ENCODE measurements at places on chromosomes 3 and 15.

DNA sequence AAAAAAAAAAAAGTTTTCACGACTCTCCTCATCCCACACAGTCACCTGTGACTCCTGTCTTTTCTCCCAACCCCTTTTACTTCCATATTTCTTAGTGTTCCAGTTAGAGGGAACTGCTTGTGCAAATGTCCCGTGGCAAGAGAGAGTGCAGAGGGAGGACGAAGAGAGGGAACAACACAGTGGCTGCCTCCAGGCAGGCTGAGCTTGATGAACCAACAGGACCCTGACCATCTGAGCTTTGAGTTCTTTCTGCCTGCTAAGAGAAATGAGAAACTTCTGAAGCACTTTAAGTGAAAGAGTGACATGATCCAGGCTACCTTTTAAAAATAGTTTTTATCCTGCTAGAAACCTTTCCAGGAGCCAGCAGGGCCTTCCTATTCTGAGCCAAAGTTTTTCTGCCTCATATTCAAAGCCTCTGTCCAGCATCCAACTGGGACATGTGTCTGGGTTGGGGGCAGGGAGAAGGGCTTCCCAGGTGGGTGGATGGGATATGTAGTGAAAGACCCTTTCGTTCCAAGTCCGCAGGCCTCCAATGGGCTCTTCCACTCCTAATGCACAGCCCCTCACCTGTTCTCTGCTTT is 239.9 kb downstream of the OPA1 start:
- DNase-seq, result no peak

GRCh38 chr3:193868590-193868989 is 267.4 kb upstream of the HES1 start:
- no peak for DNase-seq

DNA sequence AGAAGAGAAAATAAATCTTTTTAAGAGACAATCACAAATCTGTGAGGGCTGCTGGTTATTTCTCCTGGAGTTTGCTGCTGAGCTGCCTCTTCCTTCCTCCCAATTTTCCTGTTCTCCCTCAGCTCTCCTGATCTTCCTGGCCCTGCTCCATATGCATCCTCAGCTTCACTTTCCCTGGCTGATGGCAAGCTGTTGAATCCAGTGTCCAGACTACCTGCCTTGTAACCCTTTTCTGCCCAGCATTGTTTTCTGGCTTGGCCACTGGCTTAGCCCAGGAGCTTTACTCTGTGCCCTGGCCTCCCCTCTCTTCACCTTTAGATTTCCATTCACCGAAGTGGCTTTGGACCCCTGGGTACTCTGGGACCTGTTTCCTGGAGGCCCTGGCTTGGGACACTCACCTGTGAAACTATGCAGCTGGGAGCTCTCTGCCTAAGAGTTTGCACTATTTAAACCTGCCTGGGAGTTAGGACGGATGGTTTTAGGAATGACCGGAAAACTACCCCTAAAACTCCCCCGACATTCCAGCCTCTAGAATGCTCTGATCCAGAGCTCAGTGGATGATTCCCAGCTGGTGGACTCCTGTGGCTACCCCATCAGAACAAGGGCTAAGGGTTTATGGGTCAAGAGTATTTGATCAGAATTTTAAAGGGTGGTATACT is 90.0 kb downstream of the RBPMS2 start:
- DNase-seq, result no peak

- no peak for DNase-seq
Measured at GRCh38 chr15:90408657-90409056, 20.6 kb downstream of the IQGAP1 start.

DNA sequence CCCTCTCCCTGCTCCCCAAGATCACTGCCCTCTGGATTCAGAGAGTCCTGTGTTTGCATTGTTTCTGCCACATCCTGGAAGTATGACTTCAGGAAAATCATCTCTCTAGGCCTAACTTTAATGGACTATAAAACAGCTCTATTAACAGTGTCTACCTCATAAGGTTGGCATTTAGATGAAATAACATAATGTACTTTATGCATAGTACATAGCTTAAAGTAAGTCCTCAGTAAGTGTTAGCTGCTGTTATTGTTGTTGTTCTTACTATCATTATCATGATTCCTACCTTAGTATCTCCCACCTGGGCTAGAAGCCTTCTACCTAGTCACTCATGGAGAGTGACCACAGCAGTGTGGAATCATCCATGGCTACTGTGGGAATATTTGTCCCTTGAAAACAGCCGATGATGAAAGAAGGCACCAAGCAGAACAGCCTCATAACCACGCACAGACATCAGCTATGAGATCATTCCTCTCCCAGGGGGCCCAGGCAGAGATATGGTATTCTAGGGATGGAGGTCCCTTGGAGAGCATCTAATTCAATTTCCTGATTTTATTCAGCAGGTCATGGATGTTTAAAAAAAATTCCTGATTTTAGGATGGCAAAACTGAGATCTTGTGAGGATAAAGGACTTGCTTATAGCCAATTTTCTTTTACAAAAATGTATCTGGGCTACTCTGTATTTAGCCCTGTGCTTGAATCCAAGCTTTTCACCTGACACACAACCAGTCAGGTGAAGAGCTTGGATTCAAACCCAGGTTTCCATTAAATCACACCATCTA is 1.9 kb downstream of the FSD2 start:
- no peak for DNase-seq
